NCI-H1436 (cell line): ENCODE measurements at places on chromosomes 4 and X.

DNA sequence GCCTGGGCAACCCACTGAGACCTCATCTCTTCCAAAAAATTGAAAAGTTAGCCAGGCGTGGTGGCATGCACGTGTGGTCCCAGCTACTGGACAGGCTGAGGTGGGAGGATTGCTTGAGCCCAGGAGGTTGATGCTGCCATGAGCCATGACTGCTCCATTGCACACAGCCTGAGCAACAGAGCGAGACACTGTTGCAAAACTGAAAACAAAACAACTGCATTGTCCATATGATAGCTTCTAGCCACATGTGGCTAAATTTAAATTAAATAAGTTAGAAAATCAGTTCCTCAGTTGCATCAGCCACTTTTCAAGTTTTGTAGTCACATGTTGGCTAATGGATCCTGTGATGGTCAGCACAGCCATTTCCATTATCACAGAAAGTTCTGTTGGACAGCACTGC is 67.9 kb downstream of the GAB1 start:
- no peak for DNase-seq

DNA sequence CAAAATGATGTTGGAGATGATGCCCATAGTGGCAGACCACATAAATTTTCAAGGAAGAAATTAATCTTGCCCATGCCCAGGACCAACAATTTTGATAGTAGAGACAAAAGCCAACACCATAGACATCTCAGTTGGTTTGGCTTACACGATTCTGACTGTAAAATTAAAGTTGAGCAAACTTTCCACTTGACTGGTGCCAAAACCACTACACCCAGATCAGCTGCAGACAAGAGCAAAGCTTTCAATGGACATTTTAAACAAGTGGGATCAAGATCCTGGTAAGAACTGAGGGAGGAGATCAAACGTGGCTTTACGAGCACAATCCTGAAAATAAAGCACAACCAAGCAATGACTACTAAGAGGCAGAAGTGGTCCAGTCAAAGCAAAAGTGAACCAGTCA is 90.7 kb downstream of the PAPSS1 start:
- DNase-seq = no peak

- DNase-seq = no peak
Observed at GRCh38 chr4:96952610-96953009, 1112.7 kb downstream of the PDHA2 start.

DNA sequence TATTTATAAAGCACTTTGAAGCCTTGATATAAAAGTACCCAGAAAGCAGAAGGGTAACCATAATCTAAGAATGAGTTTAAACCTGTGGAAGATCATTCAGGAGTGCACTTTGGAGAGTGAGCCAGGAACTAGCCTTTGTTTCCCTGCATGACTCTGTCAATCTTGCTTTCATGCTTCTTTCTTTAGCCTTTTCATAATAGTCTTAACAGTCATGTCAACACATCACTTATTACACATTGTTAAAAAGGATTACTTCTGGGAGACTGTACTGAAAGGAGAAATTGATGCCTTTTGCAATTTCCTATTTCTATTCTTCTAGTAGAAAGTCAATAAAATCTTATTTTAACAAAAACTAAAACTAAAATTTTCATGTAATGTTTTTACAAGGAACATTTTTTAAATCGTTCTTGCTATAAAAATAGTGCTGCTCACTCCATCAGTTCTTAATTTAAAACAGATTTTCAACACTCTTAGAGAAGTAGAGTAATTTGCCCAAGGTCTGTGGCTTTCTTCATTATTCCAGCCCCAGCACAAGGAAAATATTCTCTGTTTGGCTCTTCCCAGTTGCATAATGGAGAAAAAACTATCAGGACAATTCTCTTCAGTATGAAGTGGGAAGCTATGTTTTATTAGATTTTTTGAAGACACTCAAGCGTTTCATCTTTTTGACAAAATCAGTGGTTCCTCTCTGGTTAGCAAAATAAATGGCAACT is 35.4 kb upstream of the SPP1 start:
- no peak for DNase-seq

GRCh38 chr4:102878901-102879300 is 10.1 kb downstream of the CISD2 start:
- no peak for DNase-seq

DNA sequence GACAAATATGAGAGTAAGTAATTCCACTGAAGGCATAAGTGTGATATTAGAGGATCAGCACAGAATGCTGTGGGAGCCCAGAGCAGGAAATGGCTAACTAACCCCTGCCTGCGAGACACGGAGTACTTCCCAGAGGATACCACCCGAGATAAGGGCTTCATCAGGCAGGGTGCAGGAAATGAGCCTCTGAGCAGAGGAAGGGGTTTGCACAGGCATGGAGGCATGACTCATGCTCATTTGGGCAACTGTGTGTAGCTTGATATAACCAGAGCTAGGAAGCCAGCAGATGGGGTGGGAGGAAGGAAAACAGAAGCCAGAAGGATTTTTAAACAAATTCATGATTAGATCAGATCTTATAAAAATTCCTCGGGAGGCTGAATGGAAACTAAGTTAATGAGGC is 70.0 kb upstream of the TSPAN5 start:
- DNase-seq = no peak
